Stimulated activated naive CD4-positive, alpha-beta T cell (primary cell): ENCODE measurements at places on chromosomes 6 and 20.

- no peak for DNase-seq
These were observed 85.9 kb downstream of the SNAP25 start for GRCh38 chr20:10304471-10305046.

DNA sequence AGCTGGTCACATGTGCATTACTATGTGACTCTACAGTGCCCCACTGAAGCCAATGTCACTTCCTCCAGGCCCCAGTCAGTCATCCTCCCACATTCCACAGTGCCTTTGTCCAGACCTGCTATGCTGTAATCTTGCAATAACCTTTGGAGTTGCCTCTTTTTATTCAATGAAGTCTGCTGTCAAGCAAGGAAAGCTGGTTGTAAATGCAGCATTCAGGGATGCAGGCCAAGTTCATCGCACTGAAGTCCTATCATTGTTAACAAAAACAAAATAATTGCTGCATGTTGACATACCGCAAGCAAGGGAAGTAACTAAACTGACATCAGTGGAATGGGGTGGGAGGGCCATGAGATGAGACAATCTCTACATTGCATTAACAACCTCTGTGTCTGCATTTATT, 131.2 kb upstream of the CDYL start:
- DNase-seq = no peak

GRCh38 chr6:19788686-19789085, 48.5 kb upstream of the ID4 start:
- no peak for DNase-seq

DNA sequence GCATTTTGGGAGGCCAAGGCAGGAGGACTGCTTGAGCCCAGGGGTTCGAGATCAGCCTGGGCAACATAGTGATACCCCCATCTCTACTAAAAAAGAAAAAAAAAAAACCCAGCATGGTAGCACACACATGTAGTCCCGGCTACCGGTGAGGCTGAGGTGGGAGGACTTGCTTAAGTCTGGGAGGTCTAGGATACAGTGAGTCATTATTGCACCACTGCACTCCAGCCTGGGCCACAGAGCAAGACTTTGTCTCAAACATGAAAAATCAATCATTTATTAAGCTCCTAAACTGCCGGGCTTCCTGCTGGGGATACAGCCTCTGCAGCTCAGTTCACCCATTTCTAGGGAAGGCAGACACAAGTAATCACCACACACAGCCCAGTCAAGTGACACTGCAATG, 7.3 kb upstream of the USP45 start:
- DNase-seq = no peak

GRCh38 chr6:11772109-11772825, 6.3 kb downstream of the ADTRP start:
- DNase-seq = no peak

DNA sequence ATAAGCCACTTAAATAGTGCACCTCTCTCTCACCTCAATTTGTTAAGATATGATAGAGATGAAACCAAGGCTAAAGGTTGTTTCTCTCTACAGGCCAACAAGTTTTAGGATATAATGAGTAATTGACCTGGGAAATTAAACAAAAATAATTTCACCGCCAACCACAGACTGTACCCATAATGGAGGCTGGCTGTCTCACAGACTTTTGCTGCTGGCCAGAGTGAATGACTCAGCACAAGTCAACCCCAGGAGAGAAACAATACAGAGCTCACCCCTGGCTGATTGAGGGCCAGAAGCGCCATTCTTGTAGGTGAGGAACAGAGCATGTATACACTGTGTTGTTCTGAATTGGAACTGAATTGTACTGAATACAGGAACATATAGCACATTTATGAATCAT, 99.9 kb downstream of the CAP2 start:
- no peak for DNase-seq

GRCh38 chr20:38255393-38255792, 5.1 kb downstream of the KIAA1755 start:
- no peak for DNase-seq

DNA sequence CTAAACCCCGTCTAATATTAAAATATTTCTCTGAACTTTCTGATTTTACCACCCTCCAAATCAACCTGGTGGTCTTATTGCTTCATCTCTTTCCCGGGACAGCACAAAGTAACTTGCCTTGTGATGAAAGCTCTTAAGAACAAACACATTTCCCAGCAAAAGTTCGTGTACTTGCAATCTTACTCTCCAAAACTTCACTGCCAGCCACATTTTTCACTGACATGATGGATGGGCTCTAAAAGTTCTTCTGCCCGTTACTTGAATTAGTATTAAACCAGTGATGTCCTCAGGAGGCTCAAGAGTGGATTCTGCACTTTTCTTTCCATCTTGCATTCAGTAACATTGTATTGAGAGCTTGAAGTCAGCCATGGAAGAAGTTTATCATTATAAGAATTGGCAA, 731.6 kb upstream of the GJE1 start:
- DNase-seq = no peak

DNA sequence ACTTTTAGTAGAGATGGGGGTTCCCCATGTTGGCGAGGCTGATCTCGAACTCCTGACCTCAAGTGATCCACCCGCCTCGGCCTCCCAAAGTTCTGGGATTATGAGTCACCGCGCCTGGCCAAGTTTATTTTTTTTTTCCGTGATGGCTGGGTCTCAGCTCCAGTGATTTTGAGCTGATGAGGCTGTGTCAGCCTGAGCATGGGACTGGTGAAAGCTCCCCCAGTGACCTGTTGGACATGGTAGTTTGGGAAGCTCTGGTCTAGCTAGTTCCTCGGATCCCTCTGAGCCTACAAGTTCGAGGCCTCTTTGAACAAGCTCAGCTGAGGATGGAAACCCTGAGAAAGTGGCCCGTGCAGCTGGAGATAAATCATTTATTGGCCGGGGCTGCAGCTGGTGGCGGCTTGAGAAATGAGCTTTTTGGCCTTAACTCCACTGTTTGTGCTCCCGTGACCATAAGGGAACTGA, 126.8 kb downstream of the SNX5 start:
- DNase-seq = no peak

DNA sequence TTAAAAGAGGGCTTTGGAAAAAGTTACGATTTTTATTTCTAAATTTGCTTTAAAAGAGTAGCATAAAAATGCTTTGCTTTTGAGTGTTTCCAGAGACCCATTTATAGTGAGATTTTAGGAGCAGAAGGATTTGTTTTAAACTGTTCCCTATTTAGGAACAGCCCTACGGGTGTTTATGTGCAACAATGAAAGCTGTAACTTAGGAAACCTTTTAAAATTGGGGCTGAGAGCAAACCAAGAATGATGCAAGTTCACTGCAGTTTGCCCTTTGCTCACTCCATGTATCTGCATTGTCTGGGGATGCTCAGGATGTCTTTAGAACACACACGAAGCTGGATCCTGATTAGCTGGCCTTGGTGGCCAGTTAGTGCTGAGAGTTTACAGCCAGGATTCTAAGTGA, 40.9 kb downstream of the GHRH start:
- DNase-seq = no peak

DNA sequence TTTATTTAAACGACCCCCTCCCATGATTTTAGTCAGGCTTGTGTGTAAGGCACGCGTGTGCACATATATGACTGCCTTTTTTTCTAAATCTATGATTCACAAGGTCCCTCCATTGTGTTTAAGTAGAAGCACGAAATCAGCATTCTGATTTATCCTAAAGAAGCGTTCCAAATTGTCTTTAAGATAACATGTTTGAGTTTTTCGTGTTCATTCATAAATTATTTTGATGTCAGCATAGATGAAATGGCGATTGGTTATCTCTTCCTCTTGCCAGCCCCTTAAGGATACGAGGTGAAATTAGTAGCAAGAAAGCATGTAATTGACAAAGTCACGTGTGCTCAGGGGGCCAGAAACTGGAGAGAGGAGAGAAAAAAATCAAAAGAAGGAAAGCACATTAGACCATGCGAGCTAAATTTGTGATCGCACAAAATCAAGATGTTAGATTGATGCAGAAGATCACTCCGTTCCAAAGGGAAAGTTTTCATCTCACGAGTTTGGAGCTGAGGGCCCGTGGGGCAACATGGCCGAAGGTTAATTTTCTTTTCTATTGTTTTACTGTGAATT, at the start of gene LIN28B:
Gene LIN28B (plus strand): TSS at position 377 of the 564 bp plus-strand sequence. CDS start 144 bp downstream, at position 521.
- no peak for DNase-seq

GRCh38 chr20:41009946-41010345, 18.7 kb upstream of the TOP1 start:
- DNase-seq = no peak

- no peak for DNase-seq
These were observed 93.6 kb downstream of the TMEM242 start for GRCh38 chr6:157229713-157230112.

GRCh38 chr6:113147544-113147943, 709.6 kb upstream of the MARCKS start:
- no peak for DNase-seq

DNA sequence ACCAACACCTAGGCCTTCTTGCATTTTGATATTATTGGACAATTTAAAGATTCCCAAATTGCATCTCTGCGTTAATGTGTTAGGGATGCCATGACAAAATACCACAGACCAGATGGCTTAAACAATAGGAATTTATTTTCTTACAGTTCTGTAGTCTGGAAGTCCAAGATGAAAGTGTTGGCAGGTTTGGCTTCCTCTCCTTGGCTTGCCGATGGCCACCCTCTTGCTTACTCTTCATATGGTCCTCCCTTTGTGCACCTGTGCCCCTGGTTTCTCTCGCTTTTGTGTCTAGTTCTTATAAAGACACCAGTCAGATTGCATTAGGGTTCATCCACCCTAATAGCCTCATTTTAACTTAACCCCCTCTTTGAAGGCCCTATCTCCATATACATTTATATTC, 842.4 kb upstream of the FLRT3 start:
- DNase-seq = no peak

- no peak for DNase-seq
These were observed 339.1 kb downstream of the BTBD3 start for GRCh38 chr20:12256806-12257205.

GRCh38 chr6:22392711-22393110, 95.9 kb upstream of the PRL start:
- no peak for DNase-seq

DNA sequence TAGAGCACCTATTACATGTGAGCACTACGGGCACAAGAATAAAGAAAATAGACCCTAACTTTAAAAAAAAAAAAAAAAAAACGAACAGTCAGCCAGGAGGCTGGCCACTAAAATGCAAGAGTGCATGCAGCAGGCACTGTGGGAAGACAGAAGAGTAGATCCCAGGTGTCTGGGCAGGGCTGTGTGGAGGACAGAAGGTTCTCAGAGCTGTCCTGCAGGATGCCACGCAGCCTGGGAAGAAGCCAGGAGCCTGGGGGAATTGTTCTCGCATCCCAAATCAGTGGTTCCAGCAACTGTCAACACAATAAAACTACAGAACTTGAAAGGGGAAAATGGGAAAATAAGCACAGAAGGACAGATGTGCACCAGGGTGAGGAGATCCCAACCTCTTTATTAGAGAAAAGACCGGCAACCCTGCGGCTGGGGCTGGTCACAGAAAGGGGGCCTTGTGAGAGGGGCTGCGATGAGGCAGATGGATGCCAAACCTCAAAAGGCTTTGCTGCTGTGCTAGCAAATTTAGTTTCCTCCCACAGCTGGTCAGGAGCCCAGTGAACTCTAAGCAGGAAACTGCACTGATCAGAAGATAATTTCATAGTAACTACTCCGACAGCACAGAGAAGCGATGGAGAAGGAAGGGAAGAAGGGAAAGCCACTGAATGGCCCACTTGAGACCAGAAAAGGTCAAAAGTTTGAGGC, 30.9 kb downstream of the MAP3K5 start:
- no peak for DNase-seq

DNA sequence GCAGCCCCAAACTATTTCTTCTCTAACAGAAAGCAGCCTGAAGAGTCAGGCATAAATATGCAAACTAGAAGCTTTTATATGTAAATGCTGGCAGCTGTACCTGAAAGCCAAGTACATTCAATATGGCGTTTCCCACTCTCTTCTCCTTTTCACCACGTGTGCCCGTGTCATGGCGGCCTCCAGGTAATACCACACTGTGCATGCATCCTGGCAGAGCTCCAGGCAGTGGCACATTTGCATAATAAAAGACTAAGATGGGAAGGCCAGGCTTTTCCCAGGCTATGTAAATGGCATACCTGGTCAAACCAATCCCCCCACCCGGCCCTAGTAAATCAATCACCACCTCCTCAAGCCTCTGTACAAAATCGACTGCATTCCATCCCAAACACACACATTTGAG, 120.6 kb downstream of the MMUT start:
- DNase-seq = no peak

GRCh38 chr6:85404564-85405174, 45.2 kb upstream of the NT5E start:
- DNase-seq = no peak

GRCh38 chr6:159056899-159057298, 12.1 kb upstream of the TAGAP start:
- DNase-seq = no peak

- no peak for DNase-seq
These were observed 59.3 kb upstream of the AKAP12 start for GRCh38 chr6:151180330-151181048.

DNA sequence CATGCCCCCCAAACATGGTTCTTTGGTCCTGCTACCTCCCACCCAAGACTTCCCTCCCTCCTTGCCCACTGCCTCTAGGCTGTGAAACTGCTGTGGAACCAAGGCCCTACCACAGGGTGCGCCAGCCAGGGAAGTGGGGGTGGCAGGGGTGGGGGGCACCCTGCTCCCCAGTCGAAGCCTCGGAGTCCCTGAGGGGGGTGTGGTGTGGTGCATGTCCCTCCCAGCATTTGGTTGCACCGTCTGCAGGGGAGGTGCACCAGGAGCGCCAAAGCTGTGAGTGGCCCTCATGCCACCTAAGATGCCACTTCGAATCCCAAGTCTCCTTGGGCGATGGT, 1.8 kb downstream of the RGS19 start:
- DNase-seq = no peak

GRCh38 chr6:136524339-136524935, 25.8 kb downstream of the MAP7 start:
- DNase-seq = no peak

DNA sequence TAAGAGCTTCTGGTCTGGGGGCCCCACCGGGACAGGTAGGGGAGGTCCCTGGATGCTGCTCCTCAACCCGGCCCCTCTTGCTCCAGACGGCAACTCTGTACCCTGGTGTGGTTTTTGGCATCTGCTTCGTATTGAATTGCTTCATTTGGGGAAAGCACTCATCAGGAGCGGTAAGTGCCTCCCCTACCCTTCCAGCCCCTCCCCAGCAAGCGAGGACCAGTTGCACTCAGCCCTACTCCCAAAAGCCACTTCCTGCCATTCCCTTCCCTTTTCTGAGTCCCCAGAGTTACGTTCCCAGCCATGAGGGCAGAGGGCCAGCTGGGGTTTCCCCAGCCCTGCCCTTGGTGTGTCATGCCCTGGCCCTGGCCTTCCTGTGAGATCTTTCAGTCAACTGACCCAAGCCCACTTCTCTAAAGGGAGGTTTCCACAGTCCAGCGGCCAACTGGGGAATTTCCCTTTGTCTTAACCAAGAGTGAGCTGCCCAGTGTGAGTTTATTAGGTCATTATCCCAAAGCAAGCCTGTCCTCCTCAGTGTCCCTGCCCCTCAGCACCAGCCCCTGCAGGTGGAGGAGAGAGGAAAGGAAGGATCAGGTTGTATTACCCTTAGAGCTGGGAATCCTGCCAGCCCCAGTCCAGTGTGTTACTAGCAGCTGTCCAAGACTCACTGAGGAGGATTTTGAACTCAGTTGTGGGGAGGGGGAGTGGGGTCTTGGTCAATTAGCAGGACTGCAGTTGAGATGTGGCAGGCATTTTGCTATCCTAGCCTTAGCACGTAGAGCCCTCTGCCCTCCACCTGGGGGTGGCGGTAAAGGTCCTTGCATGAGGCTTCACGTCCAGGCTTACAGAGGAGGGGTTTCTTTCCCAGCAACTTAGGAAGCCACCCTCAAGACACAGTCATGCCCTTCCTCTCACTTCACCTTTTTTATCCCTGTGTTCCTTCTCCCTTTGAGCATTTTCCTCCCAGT, 45.8 kb downstream of the TM9SF4 start:
- DNase-seq = no peak

GRCh38 chr6:90892271-90892670, 305.4 kb upstream of the MAP3K7 start:
- no peak for DNase-seq
